Retinal pigment epithelial cell (primary cell): ENCODE measurements at places on chromosomes 11 and 22.

- no peak for DNase-seq
These were observed 51.9 kb upstream of the ALX4 start for GRCh38 chr11:44361813-44362212.

DNA sequence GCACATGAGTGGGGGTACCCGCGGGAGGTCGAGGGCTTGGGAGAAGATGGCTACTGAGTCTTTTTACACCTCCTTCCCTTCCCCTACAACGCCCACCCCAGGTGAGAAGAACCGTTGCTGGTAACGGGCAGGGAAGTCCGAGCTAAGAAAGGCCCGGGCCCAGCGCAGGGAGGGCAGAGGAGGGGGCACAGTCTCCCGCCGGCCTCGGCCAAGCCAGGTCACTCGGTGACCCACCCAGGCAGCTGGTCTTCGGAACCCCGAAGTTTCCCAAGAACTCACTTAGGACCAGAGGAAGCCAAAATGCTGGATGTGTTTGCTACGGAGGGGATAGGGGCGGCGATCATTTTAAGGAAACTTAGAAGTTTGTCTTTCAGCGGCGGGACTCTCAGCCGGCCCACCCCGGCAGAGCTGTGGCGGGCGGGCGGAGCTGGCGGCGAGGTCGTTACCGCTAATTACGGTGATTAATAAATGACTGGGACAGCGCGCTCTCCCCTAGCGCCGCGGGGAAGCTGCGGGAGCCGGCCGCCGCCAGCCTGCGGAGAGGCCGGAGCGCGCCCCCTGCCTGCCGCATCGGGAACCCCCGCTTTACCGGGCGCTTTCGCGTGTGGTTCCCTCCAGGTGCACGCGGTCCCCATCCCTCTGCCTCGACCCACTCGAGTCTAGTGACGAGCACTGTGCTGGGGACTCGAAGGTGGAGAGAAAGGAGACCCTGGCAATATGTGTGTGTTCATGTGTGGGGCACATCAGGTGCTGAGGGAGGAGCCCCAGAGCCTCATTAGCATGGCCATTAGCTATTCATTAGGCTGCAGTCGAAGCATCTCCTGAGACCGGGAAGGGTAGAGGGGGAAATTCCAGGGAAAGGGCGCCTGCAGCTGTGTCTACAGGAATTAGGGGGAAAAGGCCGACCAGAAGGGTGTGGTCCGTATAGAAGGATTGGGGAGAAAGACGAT is 945 bp downstream of the ROBO3 start:
- DNase-seq = no peak

DNA sequence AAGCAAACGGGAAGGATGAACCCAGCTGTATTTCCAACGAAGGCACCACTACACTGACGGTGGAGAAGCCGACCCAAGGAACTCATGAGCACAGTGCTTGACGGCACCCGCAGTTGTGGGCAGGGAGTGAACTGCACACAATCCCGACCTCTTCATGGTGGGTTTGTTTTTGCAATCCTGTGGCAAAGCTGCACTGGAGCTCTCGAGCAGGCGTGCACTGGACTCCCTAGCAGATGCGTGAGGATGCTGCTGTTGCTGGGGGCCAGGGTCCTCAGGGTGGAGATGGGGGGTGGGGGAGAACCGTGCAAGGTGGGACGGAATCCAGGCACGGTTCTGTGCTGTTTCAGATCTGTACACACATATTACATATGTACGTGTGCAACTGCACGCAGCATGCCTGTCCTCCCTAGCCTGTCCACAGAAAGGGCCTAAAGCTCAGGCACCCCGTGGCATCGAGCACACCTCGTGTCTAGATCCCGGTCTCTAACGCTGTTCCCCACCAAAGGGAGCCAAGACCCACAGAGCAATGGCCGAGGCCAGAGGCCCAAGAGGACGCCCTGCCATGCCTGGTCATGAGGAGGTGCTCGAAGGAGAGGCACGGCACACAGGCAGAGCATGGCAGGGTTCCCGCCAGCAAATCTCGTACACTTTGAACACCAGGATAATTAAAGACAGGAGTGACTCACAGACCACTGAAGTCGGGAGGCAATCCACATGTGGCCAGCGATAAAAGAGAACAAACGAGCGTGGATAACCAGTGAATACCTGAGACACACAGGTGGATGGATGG is 17.6 kb downstream of the ALG12 start:
- no peak for DNase-seq

DNA sequence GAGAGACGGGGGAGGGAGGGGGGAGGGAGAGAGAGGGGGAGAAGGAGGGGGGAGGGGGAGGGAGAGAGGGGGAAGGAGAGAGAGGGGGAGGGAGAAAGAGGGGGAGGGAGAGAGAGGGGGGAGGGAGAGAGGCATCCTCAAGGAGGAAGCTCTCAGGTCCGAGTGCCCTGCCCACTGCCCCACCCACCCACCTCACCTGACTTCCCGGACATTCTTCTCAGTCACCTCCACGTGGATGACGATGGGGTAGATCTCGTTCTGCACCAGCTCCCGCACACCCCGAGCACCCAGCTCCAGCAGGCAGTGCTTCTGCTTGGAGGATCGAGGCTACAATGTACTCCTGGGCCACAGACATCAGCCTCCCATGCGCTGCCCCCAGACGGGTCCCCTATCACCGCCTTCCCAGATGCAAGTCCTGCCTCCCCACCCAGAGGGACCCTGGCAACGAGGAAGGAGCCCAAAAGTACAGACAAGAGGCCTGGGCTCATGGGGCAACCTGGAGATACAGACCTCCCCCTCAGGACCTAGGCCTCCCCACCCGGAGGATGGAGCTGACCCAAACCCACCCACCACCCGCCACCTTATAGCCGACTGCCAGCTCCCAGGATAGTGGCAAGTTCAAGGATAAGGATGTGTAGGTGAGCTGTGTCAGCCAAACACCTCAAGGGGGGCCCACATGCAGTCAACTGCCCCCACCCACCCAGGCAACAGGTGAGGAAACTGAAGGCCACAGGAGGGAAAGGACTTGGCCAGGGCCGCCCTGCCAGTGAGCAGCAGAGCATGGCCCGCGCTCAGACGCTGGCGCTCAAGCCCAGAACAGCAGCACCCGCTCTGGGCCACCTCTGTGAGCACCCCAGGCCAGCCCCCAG is 5.6 kb upstream of the MFNG start:
- DNase-seq = no peak

DNA sequence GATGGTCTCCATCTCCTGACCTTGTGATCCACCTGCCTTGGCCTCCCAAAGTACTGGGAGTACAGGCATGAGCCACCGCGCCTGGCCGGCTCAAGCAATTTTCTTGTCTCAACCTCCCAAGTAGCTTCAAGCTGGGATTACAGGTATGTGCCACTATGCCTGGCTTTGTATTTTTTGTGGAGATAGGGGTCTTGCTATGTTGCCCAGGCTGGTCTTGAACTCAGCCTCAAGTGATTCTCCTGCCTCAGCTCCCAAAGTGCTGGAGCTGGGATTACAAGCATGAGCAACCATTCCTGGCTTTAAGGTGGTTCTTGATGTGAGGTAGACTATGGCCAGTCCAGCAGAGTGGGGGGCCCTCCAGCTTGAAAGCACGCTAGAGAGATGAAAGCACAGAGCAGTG is 7.6 kb downstream of the POLR2F start:
- DNase-seq = no peak

- DNase-seq = no peak
These were observed 53.7 kb downstream of the SLC22A12 start for GRCh38 chr11:64644647-64645275.

- no peak for DNase-seq
These were observed 16.4 kb downstream of the LMO1 start for GRCh38 chr11:8247312-8247711.

DNA sequence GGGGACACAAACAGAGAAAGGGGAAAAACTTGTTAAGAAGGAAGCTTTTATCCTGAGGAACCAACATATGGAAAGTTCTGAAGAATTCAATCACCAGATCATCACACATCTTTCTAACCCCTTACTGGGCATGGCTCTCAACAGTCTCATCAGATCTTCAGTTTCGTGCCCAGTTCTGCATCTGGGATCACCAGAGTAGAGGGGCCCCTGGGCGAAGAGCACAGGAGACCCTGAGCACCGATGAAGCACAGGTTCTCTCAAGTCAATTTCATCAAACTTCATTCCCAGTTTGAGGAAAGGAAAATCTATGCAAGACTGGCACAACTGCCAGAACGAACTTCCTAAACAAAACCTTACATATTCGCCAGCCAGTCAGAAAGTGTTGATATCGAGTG is 8.5 kb upstream of the PYGM start:
- no peak for DNase-seq

DNA sequence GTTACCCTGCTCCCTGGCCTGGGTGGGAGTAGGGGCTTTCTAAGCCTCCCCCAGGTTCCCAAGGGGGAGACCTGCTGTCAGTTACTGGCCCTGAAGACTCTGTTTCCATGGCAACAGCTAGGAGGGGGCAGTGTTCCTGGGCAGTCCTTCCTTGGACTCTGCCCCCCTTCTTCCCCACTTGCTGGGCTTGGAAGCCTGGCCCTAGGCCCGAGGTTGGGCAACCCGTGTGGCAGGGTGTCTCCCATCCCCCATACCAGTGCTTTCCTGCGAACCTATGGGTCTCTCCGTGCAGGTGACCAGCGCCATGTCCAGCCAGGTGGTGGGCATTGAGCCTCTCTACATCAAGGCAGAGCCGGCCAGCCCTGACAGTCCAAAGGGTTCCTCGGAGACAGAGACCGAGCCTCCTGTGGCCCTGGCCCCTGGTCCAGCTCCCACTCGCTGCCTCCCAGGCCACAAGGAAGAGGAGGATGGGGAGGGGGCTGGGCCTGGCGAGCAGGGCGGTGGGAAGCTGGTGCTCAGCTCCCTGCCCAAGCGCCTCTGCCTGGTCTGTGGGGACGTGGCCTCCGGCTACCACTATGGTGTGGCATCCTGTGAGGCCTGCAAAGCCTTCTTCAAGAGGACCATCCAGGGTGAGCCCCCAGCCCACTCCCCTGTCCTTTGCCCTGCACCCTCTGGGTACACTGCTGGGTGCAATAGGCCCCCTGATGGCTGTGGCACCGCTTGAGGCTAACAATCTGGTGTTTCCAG is 1.7 kb downstream of the ESRRA start:
- DNase-seq = no peak

- DNase-seq = peak; percentile 25
These were observed 85.4 kb downstream of the ATXN10 start for GRCh38 chr22:45757068-45757467.

GRCh38 chr22:37499027-37499707 is 13.0 kb upstream of the MFNG start:
- DNase-seq = no peak

- no peak for DNase-seq
These were observed 166.2 kb downstream of the MYO18B start for GRCh38 chr22:25908212-25908611.

GRCh38 chr11:126262216-126262615 is 6.5 kb downstream of the SRPRA start:
- DNase-seq = no peak

GRCh38 chr22:29987137-29987536 is 93.1 kb upstream of the HORMAD2 start:
- DNase-seq = no peak
